Left cardiac atrium (tissue), 4 donors: ENCODE measurements at places on chromosomes 3 and 15.

DNA sequence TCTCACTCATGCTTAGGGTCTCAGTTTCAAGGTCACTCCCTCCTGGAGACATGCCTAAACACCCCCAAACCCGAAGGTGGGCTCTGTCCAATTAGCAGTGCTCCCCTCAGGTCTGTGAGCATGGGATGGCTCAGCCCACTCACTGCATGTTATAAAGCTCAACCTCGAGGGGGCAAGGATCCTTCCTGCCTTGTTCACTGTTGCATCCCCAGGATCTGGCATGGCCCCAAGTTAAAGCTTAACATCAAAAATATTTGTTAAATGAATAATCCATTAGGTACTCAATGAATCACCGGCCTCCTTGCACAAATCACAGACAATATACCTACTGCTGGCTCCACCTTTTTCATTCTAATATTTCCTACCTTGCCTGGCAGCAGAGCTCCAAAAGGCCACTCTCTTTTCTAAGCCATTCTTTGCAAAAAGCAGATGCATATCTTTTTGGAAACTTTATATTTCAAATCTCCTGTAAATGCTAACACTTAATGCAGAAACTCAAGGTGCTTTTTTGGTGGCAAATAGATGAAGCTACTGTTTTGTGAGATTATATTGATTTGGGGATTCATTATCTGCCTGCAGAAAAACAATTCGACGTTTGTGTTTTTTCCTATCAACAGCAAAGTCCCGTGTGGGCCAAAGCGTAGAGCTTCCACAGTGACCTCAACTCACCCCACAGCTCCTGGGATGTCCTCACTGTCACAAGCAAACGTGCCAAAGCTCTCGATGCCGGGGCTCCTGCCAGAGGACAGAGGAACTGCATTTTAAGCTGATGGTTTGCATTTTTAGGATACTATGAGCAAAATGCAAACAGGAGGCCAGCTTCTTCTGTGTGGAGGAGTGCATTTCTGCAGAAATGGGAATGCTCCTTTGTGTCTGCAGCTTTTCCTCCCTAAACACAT, 35.4 kb downstream of the PCOLCE2 start:
- DNase-seq: peak; percentile 62

DNA sequence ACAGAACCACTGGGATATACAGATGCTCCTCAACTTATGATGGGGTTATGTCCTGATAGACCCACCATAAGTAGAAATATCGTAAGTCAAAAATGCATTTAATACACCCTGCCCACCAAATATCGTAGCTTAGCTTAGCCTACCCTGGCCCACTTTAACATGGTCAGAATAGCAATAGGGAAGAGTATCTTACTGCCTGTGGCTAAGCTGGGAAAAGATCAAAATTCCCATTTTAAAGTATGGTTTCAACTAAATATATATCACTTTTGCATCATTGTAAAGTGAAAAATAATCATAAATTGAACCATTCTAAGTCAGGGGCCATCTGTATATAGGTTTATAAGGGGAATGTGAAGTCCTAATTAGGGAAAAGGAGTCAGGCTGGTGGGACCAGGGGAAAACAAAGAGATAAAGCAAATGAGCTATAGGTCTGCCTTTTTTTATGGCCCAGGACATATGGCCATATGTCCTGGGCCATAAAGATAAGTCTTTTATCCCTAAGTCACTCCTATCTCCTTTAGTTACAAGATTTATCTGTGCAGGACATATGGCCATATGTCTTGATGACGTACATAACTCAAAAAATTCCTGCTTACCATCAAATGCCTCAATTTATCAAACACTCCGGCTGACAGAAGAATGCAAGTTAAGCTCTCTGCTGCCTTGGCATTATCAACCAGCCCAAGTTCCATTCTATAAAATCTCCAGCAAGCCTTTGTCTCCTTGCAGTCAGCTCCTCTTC, 11.2 kb downstream of the RTP3 start:
- no peak for DNase-seq

GRCh38 chr3:65265511-65265910, 577.7 kb upstream of the ADAMTS9 start:
- no peak for DNase-seq

- no peak for DNase-seq
These were observed 32.3 kb downstream of the XXYLT1 start for GRCh38 chr3:195238586-195239118.

GRCh38 chr3:112132554-112132953, 494 bp downstream of the GCSAM start:
- DNase-seq: no peak

GRCh38 chr3:161067335-161067734, 37.8 kb downstream of the B3GALNT1 start:
- no peak for DNase-seq

GRCh38 chr3:154229217-154229590, 95.1 kb downstream of the DHX36 start:
- DNase-seq: no peak

GRCh38 chr3:171804618-171805389, 5.5 kb downstream of the PLD1 start:
- peak; percentile 37 for DNase-seq

DNA sequence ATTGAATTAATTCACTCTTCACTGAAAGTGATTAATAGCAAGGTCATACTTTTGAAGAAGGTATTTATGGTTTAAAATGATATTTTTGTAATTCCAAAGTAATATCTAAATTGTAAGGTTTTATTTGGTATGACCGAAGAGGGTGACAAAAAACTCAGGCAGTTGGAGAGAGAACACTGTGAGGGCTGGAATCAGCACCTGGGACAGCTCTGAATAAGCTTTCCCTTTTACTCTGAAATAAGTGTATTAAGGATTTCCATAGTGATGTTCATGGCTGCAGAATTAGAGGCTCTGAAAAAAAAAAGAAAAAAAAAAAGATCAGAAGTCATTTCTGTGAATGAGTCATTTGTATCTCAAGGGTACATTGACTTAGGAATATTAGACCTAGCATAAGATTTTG, 299.5 kb downstream of the IL5RA start:
- DNase-seq: no peak

DNA sequence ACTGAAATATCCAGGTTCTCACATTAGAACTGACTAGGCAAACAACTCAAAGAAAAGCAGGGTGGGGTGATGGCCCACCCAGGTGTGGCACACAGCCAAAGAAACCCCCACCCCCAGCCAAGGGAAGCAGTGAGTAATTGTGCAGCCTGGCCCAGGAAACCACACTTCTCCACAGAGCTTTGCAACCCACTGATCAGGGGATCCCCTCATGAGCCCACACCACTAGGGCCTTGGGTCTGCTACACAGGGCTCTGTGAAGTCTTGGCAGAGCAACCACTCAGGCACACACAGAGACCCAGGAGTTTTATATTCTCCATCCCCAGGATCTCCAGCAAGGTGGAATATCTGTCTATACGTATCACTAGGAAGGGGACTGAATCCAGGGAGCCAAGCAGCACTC, 22.2 kb upstream of the TRIM42 start:
- no peak for DNase-seq

- DNase-seq: no peak
These were observed 437.8 kb downstream of the ZIC1 start for GRCh38 chr3:147846854-147847478.

GRCh38 chr3:125185805-125186204, 26.7 kb downstream of the SLC12A8 start:
- DNase-seq: no peak

DNA sequence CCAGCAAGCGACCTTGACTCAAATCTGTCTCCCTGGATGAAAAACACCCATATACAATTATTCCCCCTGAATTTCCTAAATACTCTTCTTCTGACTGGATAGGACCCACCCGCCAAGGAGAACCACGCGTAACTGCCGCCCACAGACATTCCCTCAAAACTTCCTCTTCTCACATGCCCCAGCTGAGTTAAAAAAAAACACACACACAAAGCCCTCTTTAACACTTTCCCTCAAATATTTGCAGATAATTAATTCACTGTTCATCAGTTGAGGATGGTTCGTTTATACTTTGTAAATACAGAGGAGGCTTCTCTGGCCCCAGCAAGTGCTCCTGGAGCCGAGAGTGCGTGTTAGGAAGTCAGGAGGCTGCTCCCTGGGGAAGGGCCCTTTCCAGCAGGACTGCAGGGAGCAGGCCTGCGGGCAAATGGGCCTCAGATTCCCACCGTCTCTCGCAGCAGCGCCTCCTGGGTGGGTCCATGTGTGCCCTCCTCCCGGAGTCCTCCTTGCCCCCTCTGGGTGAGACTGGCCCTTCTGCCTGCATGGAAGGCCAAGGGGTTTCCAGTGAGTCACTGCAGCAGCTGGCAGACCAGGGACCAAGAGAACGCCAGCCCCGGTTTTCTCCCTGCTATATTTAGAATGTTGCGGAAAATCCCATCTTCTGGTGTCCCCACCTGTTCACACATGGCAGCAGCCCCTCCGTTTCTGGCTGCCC, 46.8 kb downstream of the MGLL start:
- DNase-seq: peak; percentile 54

GRCh38 chr3:122169911-122170310, 13.6 kb upstream of the CASR start:
- DNase-seq: no peak

- no peak for DNase-seq
These were observed 6.6 kb downstream of the CSPG4 start for GRCh38 chr15:75705854-75706681.

GRCh38 chr3:10292505-10293419, at the start of gene GHRL:
TSS of gene GHRL (minus strand) at chr3:10292947. CDS start at chr3:10290180, 2,767 bp downstream.
- no peak for DNase-seq

DNA sequence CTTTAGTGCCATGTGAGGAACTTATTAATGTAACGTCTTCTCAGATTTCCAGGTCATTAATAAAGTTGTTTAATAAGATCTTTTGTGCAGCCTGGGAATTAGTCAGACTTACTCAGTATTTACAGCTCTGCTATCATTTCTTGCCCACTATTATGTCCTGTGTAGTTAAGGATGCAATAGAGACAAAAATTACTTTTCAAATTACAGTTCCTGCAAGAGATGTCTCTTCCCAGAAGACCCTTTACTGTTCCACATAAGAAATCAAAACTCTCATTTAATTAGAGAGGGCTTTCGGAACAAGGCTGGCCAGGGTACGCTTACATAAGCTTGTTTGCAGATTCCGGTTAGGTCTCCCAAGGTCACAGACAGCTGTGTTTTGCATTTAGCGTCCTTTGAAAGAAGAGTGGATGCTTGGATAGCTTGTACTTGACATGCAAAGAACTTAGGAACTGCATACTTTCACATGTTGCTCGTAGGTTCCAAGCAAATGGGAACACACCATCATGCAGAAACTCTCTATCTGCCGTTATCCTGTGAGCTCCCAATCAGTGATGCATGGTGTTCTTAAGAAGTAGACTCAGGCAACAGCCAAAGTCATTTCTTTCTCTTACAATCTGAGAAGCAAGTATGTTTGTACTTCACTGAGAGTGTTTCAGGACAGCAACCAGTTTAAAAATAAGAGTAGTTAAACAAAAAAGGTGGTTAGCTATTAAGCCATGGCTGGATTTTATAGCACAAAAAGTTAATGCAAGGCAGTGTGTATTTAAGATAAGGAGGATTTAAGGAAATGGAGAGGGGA, 37.4 kb downstream of the FILIP1L start:
- no peak for DNase-seq

DNA sequence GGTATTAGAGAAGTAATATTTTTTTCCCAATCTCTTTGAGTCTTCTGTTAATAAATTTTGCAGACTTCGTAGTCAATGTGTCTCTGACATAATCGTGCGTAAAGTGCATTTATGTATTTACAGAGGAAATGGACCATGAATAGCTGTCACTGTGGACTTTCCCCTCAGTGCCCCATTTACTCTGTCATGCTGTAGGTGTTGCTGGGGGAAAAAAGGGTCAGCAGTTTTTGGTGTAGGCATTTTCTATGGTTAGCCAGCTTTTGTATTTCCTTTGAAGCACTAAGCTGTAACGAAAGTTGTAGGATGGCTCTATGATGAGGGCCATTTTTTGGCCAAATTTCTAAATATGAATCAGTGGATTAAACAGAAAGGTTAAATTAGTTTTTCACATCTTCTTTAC, 598.4 kb downstream of the FGF12 start:
- no peak for DNase-seq

- peak; percentile 59 for DNase-seq
These were observed 71.1 kb upstream of the XCR1 start for GRCh38 chr3:46098319-46098761.

DNA sequence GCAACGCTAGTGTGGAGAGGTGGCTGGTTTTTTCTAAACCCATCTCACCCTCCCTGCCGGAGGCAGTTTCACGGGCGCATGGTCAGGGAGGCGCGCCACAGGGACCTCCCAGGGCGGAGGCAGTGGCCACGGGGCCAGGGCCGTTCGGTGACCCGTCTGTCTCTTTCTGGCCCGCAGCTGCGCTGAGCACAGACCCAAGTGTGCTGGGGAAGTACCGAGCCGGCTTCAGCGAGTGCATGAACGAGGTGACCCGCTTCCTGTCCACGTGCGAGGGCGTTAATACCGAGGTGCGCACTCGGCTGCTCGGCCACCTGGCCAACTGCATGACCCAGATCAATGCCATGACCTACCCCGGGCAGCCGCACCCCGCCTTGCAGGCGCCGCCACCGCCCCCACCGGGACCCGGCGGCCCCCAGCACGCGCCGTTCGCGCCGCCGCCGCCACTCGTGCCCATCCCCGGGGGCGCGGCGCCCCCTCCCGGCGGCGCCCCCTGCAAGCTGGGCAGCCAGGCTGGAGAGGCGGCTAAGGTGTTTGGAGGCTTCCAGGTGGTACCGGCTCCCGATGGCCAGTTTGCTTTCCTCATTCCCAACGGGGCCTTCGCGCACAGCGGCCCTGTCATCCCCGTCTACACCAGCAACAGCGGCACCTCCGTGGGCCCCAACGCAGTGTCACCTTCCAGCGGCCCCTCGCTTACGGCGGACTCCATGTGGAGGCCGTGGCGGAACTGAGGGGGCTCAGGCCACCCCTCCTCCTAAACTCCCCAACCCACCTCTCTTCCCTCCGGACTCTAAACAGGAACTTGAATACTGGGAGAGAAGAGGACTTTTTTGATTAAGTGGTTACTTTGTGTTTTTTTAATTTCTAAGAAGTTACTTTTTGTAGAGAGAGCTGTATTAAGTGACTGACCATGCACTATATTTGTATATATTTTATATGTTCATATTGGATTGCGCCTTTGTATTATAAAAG, 1.8 kb downstream of the HES1 start:
- DNase-seq: peak; percentile 69

GRCh38 chr3:125141596-125142419, 70.7 kb downstream of the SLC12A8 start:
- DNase-seq: peak; percentile 87
